ENCODE measurements at places on chromosomes 5 and 9.
A peak's percentile ranks its signal among the peaks of the same experiment; 100 is the strongest.

DNA sequence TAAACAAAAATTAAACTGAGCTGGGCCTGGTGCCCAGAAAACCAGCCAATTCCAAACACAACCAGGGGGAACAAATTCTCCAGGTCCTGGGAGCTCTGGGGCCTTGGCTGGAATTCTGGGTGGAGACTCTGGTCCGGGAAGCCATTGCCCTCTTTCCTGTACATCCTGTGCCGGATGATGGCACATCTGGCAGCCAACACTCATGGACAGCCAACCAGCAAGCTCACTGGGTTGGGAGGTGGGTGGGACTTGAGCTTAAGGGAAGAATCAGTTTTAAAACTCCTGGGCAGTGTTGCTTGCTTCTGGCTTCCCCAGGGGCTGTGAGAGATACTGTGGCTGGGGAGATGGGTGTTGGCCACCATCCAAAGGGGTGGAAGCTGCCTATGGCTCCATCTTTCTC lies 56.1 kb downstream of the PCDH1 start:
- DNase-seq = no peak
- peak overlapping the region; percentile 55 for H3K27ac ChIP-seq
- no peaks in the 10 kb centered on the region for H3K36me3 ChIP-seq
- H3K27me3 ChIP-seq = no peaks in the 10 kb centered on the region
- no peaks in the 10 kb centered on the region for H3K4me1 ChIP-seq

DNA sequence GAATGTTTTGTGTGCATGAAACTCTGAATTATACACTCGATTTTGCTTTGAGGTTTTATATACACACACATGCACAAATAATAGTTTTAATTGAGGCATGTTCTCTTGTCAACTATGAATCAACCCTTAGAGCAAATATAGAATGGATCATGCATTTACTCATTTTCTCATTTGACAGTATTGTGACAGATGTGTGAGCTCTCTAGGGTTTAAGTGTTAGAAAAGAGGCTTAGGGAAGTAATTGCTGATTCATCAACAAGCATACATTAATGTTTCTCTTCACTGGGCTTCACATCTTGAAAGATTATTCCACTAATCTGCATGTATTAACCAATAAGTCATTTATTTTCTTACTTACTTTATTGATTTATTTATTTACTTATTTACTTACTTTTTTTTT lies 1356.8 kb upstream of the ACO1 start:
- no peaks in the 10 kb centered on the region for H3K27me3 ChIP-seq
- no peaks in the 10 kb centered on the region for H3K4me1 ChIP-seq
- no peak overlapping the region for H3K27ac ChIP-seq
- H3K4me3 ChIP-seq = no peak overlapping the region
- no peaks in the 10 kb centered on the region for H3K36me3 ChIP-seq

DNA sequence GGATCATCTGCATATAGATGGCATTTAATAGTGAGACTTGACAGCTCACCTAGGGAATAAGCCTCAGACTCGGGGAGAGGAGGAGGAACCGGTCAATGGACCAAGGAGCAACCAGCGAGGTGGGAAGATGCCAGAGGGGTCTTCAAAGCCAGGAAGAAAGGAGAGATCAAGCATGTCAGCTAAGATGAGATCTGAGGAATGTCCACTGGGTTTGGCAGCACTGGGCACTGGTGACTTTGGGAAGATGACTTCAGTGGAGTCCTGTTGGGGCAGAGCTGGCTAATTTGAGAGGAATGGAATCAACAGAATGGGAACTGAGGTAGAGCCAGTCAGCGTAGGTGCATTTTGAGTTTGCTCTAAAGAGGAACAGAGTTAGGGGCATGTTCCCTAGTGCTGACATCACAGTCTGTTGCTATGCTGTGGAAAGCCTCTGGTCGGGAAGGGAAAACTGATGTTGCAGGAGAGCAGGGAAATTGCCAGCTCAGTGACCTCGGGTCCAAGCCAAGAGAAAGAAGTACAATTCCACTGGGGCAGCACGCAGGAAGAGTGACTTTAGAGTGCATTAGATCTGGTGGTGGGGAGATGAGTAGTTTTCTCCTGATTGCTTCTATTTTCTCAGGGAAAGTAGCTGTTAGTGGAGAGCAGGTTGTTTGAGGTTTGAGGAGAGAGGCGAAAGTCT lies 56.9 kb downstream of the ZNF618 start:
- no peak overlapping the region for H3K4me3 ChIP-seq
- H3K36me3 ChIP-seq = no peaks in the 10 kb centered on the region
- no peaks in the 10 kb centered on the region for H3K27me3 ChIP-seq
- no peak overlapping the region for H3K27ac ChIP-seq
- no peak for DNase-seq

DNA sequence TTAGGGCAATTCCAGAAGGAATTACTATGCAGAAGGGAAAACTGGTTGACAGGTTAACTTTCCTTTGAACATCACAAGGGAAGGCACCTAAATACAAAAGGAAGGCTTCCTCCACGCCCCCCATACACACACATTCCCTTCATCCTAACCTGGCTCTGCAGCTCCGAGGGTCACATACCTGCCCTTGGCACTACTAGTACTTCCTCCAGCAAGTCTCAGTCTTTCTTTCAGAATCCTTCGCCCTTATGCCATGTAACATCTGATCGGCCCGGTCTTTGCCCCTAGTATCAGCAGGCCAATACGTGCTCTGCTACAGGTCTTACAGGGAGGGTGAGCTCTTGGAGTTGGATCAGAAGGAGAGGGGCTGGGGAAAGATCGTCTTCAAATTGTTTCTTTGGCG lies 1.6 kb upstream of the MARCHF6 start:
- no peak overlapping the region for H3K27ac ChIP-seq
- H3K27me3 ChIP-seq = no peaks in the 10 kb centered on the region
- no peaks in the 10 kb centered on the region for H3K36me3 ChIP-seq
- H3K4me1 ChIP-seq = no peaks in the 10 kb centered on the region
